AG08396 (cell line): ENCODE measurements at places on chromosomes 5 and 9.

DNA sequence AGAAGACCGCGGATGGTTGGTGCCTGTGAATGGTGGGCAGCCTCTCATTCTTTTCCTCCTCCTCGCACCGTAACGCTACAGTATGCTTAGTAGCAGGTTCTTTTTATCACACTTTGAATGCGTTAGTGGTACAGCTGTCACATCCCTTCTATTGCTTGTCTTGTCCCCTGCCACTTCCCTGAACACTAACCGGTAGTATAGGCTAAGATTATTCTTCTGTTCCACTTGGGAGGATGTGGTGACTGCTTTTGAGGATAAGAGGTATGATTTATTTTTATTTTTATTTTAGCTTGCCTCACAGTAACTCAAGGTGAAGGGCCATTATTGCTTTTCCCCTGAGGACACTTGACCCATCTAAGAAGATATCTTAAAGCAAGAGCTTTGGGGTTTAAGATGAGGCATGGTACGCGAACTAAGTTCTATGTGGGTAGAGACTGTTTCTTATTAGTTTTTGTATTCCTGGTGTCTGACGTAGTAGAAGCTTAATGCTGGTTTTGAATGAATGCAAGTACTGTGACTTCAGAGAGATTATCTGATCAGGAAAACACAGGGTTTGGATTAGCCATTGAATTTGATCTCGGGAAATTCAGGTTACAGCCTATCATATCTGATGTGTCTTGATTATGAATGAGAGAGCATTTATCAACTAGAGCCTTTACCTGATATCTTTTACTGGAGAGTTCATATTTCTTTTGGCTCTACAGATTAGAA lies 951 bp downstream of the UNC13B start:
- DNase-seq = no peak

DNA sequence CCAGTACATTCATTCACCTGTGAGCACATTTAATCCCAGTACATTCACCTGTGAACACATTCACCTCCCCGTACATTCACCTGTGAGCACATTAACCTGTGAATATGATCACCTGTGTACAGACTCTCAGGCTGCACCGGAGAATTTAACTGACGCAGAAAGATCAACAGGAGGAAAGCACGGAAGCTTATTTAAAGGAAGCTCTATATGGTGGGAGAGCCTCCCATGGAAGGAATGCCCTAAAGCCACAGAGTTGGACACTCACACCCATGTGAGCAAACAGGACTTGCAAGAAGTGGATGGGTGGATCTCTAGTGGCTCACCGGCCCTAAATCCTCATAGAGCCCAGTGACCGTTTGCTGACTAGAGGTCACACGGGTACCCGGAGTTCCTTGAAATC lies 38.2 kb downstream of the TRIP13 start:
- DNase-seq = no peak

- no peak for DNase-seq
These were observed 10.9 kb downstream of the HABP4 start for GRCh38 chr9:96460882-96461281.

GRCh38 chr5:50562694-50563093 lies 103.7 kb upstream of the PARP8 start:
- no peak for DNase-seq

DNA sequence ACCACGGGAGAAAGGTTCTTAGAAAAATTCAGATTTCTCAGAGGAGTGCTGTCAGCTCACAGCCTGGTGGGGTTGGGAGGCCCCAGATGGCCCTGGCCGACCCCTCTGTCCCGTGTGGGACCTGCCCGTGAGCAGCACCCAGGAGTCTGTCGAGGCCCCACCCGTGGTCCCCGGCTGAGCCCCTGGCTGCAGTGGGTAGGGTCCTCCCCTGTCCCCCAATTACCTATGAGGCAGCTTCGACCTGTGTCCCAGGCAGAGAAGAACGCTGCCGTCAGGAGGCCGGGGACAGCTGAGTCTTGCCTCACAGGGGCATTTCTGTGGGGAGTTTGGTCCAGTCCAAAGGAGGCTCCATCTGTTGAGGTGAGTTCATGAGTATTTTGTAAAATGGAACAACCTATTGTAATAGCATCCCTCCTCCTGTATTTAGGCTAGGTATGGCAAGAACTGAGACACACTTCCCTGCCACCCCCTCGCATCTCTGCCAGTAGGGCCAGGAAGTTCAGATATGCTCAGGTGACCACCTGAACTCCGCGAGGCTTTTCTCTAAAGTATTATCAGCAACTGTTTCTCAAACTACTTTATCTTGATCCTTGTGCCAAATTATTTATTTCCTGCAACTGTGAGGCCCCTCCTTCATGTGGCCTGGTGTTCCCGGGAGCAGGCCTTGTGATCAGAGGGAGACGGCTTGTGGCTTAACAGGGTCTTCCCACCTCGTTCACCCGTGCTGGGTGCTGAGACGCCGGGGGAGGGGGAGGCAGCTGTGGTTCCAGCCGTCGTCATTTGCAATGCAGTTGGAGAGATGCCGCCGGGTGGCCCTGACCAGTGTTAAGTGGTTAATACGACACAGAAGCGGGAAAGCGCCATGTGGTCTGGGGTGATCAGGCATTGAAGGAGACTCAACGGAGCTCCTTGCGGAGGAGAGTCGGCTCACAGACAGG lies 1.7 kb downstream of the AHRR start:
- DNase-seq = peak; percentile 9

GRCh38 chr9:84990416-84990815 lies 320.9 kb downstream of the NTRK2 start:
- no peak for DNase-seq

GRCh38 chr9:10661994-10662393 lies 49.2 kb upstream of the PTPRD start:
- DNase-seq = no peak

GRCh38 chr5:62152394-62153087 lies 153.5 kb upstream of the KIF2A start:
- DNase-seq = no peak

DNA sequence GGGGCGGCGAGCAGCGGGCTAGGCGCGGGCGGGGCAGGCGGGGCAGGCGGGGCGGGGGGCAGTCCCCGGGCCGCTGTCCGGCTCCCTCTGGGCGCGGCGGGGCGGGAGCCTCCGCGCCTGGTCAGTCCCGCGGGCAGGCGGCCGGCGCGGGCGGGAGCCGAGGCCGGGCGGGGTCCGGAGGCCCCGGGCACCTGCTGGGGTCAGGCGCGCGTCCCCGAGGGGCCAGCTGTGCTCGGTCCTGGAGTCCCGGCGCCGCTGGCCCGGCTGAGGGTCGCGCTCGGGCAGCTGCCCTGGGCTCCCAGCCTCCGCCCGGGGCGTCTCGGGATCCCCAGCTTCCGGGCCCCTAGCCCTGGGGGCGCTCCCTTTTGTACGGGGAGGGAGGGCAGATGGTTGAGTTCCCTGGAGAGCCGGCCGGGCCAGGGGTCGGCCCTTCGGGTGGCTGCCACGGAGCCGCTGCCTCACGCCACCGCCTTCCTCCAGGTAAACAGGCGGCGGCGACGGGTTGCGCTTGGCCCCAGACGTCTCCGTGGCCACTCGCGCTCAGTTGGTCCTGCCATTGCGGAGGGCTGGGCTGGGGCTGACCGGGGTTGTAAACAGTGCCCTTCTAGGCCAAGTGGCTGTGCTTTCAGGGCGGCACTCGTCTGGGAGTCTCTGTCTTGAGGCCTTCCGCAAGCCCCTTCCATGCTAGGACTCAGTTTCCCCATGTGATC lies 473 bp downstream of the ZBTB34 start:
- DNase-seq = peak; percentile 73

- DNase-seq = peak; percentile 12
These were observed 19.1 kb downstream of the FSD1L start for GRCh38 chr9:105466898-105467455.

GRCh38 chr5:158722940-158723339 lies 376.8 kb downstream of the EBF1 start:
- DNase-seq = no peak

DNA sequence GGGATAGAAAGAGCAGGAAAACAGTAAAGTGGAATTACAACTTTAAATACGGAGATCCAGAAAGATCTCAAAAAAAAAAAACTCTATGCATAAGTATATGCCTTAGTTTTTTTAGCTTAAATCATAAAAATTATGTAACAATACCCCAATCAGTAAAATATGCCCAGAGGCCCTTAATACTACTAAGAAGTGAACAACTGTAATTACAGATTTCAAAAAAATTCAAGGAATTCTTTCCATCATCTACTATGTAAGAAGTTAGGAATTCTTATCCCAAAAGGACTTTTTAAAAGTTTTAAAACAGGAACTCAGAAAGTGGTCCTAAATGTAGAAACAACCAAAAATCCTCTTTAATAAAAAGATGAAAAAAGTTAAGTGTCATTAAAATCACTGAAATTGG lies 111.3 kb downstream of the SSBP2 start:
- DNase-seq = no peak

GRCh38 chr9:97592126-97592525 lies 41.0 kb downstream of the TSTD2 start:
- no peak for DNase-seq

- DNase-seq = no peak
These were observed 66.1 kb upstream of the BARHL1 start for GRCh38 chr9:132516301-132516700.
